ENCODE measurements at places on chromosomes 12 and 14.
A peak's percentile ranks its signal among the peaks of the same experiment; 100 is the strongest.

DNA sequence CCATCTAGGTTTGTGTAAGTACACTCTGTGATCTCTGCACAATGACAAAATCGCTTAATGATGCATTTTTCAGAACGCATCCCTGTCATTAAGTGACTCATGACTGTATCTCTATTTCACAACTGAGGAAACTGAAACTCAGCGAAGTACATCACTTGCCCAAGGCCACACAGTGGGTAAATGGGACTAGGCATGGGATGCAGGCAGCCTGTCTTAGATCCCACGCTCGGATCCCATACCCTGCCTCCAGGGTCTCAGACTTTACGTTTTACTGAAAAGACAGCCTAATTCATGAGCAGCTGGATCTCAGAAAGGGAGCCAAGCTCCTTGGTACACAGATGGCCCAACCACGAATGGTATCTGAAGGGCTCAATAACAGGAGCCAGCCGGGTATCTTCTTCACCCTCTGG, 2.4 kb upstream of the MLEC start:
- DNase-seq, result peak; percentile 35

DNA sequence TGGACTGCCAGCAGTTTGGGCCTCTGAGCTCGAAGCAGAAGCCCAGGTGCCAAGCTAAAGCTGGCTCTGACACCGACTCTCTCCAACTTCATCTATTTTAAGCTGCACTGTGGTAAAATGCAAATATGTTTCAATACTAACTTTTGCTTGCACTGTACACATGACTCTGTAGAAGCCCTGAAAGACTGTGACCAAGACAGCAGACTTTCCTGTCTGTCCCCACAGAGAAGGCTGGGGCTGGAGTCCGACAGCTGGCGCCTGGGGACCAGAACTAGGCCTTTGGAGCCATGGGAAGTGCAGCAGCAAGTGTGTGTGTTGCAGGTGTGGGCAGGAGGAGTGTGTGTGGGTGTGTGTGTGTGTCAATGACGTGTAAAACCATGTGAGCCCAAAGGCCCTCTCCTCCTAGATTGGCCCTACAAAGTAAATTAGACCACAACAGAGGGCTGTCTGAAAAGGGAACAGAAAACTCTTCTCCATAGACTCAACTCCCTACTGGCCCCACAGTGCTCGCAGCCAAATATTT, 16.4 kb upstream of the RAB35 start:
- no peak for DNase-seq

DNA sequence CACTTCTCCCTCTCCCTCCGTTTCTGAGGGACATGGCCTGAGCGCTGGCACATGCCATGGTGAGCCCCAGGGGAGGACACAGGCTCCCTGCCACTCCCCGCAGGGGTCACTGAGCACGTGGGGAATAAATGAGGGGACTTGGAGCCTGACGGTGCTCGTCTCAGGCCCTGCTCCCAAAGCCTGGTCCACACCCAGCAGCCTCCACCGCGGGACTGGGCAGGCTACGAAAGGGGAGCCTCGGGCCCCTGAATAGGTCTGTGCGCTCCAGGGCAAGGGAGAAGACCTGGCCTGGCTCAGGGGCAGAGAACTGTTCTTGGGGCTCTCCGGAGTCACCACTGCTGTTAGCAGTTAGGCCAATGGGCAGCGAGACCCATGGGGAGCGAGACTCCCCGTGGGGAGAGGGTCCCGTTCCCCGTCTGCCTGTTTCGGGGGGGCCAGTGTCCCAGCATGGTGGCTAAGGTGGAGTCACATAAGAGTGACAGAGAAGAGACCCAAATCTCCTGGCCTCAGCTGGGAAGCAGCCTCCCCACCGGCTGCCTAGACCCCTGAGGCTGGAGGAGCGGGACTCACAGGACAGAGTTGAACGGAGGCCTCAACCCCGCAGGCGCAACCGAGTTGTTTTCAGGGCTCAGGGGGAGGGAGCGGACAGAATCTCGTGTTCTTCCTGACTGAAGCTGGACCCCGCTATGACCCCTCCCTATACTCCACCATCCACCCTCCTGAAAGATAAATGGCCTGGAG, 329.8 kb upstream of the SFSWAP start:
- DNase-seq, result no peak

GRCh38 chr14:104722938-104723650, 935 bp upstream of the ADSS1 start:
- DNase-seq, result no peak

DNA sequence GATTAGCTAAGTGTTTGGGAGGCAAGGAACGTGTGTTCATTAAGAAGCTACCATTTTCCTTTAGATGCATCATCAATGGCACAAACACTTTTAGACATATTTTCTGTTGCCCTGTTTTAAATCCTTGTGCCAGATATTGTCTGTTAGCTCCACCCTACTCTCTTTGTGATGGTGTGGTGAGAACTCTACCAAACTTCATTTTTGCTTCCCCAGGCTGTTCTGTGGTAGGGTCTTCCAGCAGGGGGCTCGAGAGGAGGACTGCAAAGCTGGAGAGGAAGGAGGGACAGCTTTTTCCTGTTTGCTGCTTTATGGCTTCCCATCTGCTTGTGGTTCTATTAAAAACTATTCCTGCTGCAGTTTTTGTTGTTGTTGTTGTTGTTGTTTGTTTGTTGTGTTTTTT, 23.8 kb upstream of the STRAP start:
- DNase-seq, result no peak

DNA sequence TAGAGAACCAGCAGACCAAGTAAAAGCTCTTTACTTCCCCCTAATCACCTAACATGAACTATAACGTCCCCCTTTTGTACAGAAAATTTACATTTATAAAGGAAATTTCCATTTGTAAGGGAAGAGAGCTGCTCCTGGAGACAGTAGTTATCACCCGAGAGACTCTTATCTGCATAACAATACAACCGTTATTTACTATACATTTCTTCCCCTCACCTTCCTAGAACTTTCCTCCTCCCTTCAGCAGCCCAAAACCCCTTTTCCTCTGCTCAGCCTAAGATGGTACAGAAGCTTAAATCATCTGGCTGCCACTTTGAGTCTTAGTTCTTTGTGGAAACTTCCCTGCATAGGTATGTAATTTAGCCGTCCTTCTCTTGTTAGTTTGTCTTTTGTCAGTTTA, 40.4 kb upstream of the ETV6 start:
- no peak for DNase-seq

DNA sequence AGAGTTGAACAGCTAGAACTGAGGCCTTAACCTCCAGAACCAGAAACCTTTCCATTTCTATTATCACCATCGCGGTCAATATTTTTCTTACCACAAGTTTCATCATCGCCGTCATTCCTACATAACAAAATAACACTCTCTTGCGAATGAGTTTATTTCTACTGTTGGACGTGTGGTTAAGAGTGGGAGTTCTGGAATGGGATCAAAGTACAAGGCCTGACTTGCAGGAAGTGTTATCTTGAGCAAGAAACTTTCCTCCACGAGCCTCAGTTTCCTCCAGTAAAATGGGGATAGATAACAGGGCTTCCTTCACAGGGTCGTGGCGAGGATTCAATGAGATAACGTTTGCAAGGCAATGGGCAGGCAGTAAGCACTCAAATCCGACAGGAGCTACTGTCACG, 652 bp downstream of the SART3 start:
- peak; percentile 10 for DNase-seq

- DNase-seq, result no peak
Measured at GRCh38 chr12:110371408-110372055, 32.0 kb downstream of the ANAPC7 start.

GRCh38 chr12:49909356-49909755, 5.7 kb upstream of the FAIM2 start:
- DNase-seq, result no peak

DNA sequence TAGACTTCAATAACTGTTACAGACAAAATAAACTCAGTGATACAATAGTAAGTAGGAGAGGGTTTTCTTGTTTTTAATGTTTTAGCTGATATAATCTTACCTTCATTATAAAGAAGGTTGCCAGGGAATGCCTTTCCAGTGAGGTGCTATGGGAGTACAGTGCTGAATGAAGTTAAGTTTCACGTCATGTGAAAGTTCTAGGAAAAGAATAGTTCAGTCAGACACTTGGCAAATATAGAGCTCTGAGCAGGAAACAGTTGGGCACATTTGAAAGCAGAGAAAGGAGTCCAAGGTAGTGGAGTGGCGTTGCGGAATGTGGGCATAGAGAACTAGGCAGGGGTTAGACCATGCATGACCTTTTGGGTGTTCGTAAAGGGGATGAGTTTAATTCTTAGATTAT, 88.6 kb upstream of the DCN start:
- no peak for DNase-seq

- no peak for DNase-seq
Measured at GRCh38 chr14:49923442-49923841, 30.6 kb downstream of the ARF6 start.

DNA sequence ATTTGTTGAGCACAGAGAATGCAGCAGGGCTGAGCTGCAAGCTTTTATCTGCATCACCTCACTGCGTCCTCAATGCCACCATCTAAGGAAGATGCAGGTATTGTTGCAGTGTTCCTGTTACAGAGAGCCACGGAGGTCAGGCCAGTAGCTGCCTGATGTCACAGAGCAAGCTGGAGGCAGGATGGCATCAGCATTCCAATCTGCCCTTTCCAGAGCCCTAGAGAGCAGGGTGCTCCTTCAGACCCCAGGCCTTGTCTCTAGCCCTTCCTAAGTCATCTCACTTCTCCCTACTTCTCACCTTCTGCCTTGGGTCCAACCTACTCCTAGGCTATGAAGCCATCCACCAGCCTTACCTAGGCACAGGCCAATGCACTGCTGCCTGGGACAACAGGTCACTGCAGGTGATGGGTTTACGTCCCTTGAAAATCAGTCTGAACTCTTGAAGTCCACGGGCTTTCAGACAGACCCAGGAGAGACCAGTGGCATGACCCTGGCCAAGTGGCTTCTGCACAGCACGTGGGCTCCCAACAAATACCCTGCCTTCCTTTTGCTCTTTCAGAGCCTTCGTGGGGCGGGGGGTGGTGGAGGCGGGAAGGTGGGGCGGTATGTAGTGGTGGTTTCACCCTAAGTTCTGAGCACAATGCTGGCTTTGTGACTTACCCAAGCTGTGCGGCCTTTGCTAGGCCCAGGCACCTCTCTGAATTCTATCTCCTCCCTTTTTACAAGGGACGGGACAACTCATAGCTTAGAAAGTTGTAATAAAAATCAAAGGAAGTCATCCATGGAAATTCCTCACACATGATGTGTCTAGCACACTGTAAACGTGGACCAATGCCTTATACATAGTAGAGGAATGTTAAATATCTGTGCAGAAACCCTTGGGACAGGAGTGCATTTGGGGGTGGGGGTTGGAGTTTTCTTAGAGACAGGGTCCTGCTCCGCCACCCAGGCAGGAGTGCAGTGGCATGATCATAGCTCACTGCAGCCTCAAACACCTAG, 136.0 kb downstream of the KSR2 start:
- DNase-seq, result peak; percentile 80

DNA sequence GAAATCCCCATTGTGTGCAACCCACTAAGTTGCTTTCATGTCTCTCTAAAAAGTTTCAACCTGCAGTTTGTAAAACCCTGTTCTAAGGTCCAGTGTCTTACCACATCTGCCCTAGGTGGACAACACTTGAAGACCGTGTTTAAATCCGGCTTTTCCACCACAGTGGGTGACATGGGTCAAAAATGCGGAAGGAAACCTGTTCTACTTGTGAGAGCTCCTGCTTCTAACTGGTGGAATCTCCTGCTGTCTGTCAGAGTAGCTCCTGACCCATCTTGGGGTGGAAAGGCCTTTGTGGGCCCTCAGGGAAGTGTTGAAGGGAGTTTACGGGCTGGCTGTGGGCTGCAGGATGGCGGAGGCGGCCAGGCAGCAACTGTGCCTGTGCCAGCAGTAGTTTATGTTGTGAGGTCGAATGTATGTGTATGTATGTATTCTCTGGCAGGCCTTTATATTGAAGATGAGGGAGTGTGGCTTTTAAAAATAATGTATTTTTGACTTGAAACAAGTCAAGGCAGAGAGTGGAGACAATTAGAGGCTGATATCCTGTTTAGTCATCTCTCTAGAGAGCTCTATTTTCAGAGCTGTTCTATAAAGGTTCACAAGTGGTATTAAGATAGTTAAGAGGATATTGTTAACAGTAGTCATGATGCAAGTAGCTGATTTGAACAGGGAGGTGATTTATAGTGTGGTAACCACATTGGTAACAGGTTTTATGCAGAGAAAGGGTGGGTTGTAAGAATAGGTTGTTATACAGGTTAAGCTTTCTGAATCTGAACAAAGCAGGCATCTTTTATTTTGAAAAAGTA, 67.0 kb downstream of the PRKCH start:
- DNase-seq, result no peak

GRCh38 chr14:75252254-75252837, 26.3 kb upstream of the FOS start:
- DNase-seq, result no peak

DNA sequence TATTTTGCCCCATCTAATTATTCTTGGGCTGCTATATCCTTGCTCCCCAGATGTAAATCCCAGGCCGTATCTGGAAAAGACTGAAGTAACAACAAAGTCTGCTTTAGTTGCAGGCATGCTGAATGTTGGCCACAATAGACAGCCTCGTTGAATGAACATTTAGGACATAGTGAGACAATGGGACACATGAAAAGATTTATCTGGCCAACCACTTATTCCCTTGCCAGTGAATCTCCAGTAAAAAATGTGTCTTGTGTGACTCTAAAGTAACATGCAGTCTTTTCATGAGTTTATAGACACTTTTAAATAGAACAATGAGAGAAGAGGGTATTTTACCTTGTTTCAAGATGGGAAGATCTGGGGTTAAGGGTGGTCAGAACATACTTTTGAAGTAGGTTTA, 60.2 kb upstream of the STXBP6 start:
- no peak for DNase-seq
